ENCODE measurements at places on chromosomes 5 and 9. TPM values are rescaled to one million over a fixed set of nuclear protein-coding genes. Genes with fewer than 3 reads are reported as not detected.

DNA sequence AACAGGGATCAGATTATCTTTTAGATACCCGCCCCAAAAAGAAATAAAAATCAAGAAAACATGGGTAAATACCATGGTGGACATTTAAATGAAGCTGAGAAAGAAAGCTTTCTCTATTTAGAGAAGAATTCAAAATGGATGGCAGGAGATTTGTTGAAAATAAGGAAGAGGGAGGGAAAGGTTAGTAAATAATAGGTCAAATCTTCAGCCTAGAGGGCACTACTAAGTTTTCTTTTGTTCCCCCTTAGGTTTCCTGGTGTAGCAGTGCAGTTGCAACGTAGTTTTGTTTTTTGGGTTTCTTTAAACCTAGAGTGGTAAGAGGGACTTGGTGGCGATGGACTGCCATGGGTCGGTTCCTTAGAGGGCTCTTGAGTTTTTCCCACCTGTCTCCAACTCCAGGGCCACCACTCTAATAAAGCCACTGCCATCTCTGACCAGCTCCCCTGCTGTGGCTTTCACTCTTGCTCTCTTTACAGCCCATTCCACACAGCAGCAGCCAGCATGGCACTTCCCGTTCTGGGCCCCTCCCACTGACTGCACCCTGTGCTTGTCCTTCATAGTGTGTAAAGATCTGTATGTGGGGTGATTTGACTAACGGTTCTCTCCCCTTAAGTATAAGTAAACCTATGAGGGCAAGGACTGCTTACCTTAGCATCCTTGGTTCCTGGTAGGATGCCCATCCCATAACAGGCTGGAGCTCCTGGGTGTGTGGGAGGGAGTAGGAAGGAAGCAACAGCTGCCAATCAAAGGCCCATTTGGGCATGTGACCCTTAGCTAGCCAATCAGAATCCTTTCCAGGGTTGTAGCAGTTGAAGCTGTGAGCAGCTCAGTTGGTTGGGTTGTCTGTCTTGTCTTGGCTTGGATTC, 118.3 kb downstream of the SLC1A3 start:
- H3K27me3 ChIP-seq, result no peaks in the 10 kb centered on the region
- H3K4me3 ChIP-seq, result no peak overlapping the region
- no peaks in the 10 kb centered on the region for H3K36me3 ChIP-seq
- H3K27ac ChIP-seq, result no peak overlapping the region
- H3K4me1 ChIP-seq, result no peaks in the 10 kb centered on the region
- DNase-seq, result no peak

- no peak overlapping the region for H3K27ac ChIP-seq
- no peak overlapping the region for H3K4me3 ChIP-seq
- H3K36me3 ChIP-seq, result no peaks in the 10 kb centered on the region
- H3K4me1 ChIP-seq, result peaks cover 12% of the 10 kb centered on the region
These were observed 9.9 kb upstream of the ANGPTL2 start for GRCh38 chr9:127132375-127132774.

GRCh38 chr5:168946363-168946762, 354.6 kb downstream of the SLIT3 start:
- H3K27ac ChIP-seq, result no peak overlapping the region
- no peak overlapping the region for H3K4me3 ChIP-seq
- no peaks in the 10 kb centered on the region for H3K36me3 ChIP-seq
- no peaks in the 10 kb centered on the region for H3K4me1 ChIP-seq

GRCh38 chr5:170178814-170179213, 54.0 kb upstream of the C5orf58 start:
- H3K4me3 ChIP-seq, result no peak overlapping the region
- DNase-seq, result no peak
- no peaks in the 10 kb centered on the region for H3K27me3 ChIP-seq
- no peaks in the 10 kb centered on the region for H3K36me3 ChIP-seq

GRXCR2 gene
- total RNA-seq, result not detected

CORO2A gene
- 1.4 TPM for total RNA-seq

DNA sequence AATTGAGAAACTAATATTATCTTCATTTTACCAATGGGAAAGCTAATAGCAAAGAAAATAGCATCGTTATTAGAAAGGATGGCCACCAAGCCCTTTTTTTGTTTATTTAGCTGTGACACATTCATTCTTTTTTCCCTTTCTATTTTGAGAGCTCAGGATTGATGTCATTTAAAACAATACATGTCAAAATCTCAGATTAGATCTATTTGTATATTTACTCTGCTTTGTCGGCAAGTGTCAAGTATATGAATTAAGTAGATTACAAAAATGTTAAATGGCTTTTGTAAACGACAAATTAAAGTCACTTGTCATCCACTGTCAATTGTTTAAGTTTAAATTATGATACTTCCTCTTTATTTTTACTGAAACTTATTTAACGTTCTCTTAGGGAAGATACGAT, 118.9 kb downstream of the PAM start:
- no peak for DNase-seq
- no peak overlapping the region for H3K4me3 ChIP-seq
- no peaks in the 10 kb centered on the region for H3K36me3 ChIP-seq

NKD2 gene
- total RNA-seq, result 0.81 TPM

DNA sequence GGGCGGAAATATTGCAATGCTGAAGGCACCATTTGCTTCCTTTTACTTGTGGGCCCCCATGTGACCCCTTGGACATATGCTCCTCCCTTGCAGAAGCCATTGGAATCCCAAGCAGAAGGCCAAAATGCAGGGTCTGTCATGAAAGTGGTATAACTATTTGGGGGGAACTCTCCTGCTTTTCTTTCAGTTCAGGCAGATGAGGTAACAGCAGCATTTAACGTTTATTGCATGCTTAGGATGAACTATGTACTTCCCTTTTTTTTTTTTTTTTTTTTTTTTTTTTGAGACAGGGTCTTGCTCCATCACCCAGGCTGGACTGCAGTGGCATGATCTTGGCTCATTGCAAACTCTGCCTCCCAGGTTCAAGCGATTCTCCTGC, 7.8 kb downstream of the FOXI1 start:
- H3K27ac ChIP-seq, result no peak overlapping the region
- H3K4me1 ChIP-seq, result no peaks in the 10 kb centered on the region
- no peaks in the 10 kb centered on the region for H3K27me3 ChIP-seq
- no peaks in the 10 kb centered on the region for H3K36me3 ChIP-seq

Data from ovary (tissue), 10 donors.